ENCODE measurements at places on chromosomes 7 and 10.

DNA sequence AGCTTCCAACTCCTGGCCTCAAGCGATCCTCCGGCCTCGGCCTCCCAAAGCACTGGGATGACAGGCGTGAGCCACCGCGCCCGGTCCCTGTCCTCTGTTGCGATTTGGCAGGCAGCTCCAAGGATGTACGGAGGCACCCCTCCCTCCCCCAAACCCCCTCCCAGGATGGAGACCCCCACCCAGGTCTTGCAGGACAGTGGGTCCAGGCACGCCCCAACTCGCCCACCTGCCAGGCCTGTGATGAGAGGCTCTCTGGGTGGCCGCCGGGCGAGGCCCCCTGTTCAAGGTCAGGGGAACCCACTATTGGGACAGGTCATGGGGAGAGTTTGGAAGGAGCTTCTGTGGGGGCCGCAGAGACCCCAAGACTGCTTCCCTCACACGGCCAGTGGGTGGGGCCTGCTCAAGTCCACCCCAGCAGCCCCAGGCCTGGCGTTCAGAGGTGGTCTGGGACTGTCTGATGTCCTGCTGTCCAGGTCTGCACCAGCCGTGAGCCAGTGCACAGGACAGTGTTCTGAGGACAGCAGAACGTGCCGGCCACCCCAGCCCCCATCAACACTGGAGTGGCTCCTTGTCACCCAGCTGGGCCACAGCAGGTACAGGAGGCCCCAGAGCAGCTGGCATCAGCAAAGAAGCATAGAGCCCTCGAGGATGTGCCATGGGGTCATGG is 2.5 kb downstream of the ADAP1 start:
- no peak for DNase-seq

- no peak for DNase-seq
These were observed 91.6 kb downstream of the HECW1 start for GRCh38 chr7:43204081-43204480.

- no peak for DNase-seq
These were observed 9.2 kb upstream of the SP8 start for GRCh38 chr7:20795881-20796280.

GRCh38 chr7:137619181-137619580 is 227.6 kb downstream of the DGKI start:
- no peak for DNase-seq
